ENCODE measurements at places on chromosomes 13 and 19.

DNA sequence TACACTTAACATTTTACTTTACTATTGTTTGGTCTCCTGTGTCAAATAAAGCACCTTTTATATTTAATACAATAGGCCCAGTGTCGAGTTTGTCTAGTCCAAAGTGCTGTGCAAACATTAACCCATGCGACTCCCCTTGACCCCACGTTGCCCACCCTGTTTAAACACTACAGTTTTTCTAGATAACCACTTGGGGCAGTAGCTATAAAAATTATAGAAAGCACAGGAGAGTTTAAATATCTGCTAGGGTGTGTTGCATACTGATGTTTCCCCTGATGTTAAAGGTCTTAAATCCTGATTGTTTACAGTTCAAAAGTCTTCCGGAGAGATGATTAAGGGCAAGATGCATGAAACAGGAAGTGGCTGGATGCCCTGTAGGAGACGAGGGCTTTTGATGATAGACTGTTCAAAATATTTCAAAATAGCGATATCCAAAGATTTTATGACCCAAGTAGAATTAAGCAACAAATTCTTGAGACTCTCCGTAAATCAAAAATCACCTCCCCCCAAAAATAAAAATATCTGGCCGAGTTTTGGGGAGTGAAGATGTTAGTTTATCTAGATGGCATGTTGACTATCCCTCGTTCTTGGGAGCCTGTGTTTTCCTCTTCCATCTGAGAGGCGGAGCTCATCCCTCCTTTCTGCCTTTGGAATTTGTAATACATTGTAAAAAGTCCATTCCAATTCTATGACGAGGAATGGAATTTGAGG, 167.1 kb downstream of the FGF9 start:
- no peak for DNase-seq

DNA sequence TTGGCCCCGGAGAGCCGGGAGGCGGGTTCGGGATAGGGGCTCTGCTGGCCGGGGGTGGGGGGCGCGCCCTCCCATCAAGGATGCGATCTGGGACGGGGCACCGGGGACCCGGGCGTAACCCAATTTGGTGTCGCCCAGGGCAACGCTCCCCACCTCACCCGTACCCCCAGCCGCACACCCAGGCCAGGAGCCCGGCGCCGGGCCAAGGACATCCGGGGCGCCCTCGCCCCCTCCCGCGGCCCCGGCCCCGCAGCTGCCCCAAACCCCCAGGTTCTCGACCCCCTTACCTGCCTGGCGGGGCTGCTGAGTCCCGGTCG, 525 bp downstream of the SHANK1 start:
- no peak for DNase-seq

GRCh38 chr19:35992907-35993765, 1.9 kb upstream of the SDHAF1 start:
- DNase-seq: no peak

- DNase-seq: no peak
These were observed 21.7 kb downstream of the MYH14 start for GRCh38 chr19:50224986-50225747.

DNA sequence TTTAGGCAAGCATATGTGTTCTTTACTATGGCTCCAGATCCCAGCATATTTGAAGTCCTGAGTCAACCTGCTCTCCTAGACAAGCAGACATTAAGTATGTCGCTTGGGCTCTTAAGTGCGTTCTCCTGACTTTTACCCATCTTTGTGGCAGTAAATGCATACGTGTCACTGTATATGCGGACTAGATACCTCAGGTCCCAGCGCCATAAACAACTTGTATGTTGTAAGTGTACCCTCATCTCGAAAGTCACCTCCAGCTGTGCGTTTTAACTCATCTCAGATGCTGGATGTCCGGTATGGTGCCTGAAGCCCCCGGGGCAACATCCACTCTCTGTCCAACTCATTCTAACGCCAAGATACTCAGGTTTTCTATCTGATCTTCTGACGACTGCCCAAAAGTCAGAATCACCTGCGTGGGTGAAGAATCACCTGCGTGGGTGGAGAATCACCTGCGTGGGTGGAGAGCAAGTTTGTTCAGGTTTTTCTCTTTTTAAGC, 1.7 kb downstream of the PTOV1 start:
- DNase-seq: no peak

GRCh38 chr19:1830568-1830967, 17.7 kb downstream of the REXO1 start:
- no peak for DNase-seq

GRCh38 chr19:9936326-9937000, at the start of gene OLFM2:
Gene OLFM2 (minus strand): TSS chr19:9936515. CDS start chr19:9936366, 149 bp downstream.
- no peak for DNase-seq

GRCh38 chr19:57512845-57513244, 13.1 kb downstream of the ZNF773 start:
- no peak for DNase-seq
